ENCODE measurements at places on chromosomes 7 and 10. TPM values are rescaled to one million over a fixed set of nuclear protein-coding genes. Genes with fewer than 3 reads are reported as not detected.

The KDM7A gene
- total RNA-seq = 24.6 TPM

GRCh38 chr7:127983804-127984332 lies 47.4 kb downstream of the LRRC4 start:
- no peak for DNase-seq

The PNLIPRP3 gene
- 2.2 TPM for total RNA-seq

The SMC3 gene
- total RNA-seq = 27.5 TPM

DNA sequence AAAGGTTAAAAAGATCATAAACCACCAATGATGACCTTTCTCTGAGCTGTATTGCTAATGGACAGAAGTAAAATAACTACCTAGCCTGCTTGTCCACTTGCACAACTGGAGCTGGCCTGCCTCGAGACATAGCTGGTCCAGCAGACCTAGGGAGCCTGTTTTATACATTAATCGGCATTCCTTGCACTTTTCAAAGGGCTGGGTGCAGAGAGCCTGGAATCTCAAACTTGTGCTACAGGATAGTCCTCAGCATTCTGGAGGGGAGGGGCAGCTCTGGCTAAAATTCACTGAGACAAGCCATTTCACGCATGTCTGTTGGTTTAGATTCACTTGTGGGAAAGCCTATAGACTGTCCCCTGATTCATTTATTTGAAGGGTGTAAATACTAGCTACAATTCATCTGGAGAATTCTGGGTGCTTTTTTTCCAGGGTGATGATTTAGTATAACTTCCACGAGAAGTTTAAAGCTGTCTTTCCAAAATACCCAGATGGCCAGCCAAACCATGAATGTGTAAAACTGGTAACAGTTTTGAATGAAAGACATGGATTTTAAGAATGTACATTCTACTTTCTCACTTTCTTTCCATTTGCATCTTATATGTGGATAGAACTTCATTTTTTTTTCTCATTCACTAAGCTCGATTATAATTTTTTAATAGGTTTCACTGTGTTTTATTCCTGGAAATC lies 389.4 kb downstream of the KCNMA1 start:
- no peak for DNase-seq

GRCh38 chr10:22655312-22655981 lies 58.9 kb downstream of the PIP4K2A start:
- no peak for DNase-seq

The ETV1 gene
- 4.2 TPM for total RNA-seq
